ENCODE measurements at places on chromosomes 7 and 10.

GRCh38 chr7:39709768-39710311 is 86.5 kb downstream of the RALA start:
- DNase-seq, result no peak

GRCh38 chr10:86258499-86258898 is 108.1 kb downstream of the GRID1 start:
- DNase-seq, result no peak

DNA sequence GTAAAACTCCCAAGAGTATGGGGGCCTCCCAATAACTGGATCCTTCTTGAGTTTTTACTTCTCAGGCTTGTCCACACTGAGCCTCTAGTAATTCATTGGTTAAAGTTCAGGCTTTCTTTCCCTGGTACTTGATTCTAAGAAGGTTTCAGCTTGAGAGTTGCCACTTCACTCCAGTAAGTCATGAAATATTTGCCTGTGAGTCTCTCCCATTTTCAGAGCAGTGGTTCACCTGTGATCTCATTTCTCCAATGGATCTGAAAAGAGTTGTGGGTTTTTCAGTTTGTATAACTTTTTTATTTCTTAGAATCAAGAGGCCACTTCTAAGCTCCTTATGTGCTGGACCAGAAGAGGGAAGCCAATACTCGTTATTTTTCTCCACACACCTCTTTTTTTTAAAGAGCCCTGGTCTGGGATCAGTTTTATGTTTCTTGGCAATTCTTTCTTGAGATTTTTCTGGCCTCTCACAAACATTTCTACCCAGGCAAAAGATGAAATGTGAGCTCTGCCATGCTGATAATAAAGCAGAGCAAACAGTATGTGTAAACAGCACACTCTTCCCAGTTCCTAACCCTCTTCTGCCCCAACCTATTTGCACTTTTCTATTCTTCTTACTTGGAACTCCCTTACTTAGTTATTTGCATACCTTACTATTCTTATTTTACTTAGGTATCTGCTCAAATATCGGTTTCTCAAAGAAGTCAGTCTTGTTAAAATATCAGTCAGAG is 983.4 kb downstream of the CCSER2 start:
- DNase-seq, result no peak

GRCh38 chr7:121961089-121961867 is 88.3 kb downstream of the PTPRZ1 start:
- DNase-seq, result no peak

DNA sequence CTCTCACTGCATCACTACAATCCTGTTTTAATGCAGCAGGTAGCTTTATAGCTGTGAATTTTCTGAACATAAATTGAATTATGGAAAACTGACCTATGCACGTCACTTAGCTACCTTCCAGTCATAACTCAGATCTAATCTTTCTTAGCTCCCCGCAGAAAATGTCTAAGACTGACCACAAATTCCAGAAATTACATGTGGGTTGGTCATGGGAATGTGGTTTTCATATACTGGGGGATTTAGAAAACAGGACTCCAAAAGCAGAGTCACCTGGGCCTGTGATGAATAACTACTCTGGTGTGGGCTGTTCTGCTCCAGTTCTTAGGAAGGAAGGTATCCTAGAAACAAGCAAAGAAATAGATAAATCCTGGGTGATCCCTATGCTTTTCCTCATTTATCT is 178.4 kb upstream of the LRRTM3 start:
- no peak for DNase-seq

DNA sequence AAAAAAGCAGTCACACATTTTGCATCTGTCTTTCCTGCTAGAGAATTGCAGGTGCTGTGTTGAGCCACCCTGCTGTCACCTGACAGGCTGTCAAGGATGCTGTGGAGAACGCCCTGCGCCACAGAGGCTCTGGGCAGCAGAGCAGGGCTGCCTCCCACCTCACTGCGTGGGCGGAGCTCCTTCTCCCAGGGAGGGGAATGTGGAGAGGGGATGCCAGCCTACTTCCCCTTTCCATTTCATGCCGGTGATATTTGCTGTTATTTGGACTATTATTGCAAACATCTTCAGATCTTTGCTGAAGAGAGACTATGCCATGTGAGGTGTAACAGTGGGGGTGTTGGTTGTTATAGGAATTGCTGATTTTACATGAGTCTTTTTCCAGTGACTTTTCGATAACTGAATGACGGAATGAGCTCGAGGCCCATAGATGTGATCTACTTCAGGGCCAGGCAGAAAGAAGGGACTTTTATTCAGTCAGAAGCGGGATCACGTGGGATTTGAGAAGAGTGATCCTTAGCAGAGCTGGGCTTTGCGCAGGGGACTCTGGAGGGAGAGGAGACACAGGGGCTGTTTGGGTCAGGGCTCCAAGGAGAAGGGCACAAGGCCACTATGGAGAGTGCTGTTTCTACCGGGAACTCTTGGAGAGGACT is 13.6 kb upstream of the PRKAG2 start:
- DNase-seq, result no peak

DNA sequence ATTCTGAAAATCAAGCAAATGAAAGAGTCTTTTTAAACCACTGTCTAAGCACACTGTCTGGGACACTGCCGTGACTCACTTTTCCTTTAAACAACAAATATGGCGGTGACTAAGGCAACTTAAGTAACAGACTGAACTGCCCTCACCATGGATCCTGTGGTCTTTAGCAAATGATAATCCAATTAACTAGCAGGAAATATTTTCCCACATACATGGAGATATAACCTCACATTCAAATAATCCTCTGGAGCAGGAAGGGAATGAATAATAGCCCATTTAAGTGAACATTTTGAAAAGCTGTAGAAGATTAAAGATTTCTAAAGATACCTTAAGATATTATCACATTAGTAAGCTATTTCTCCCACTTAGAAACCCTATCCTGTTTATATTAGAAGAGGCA is 40.3 kb upstream of the LRRC17 start:
- DNase-seq, result no peak

- no peak for DNase-seq
Measured at GRCh38 chr10:93630625-93631557, 18.6 kb downstream of the PDE6C start.

- no peak for DNase-seq
Measured at GRCh38 chr7:80088705-80089104, 45.9 kb upstream of the GNAI1 start.

- no peak for DNase-seq
Measured at GRCh38 chr7:45593877-45594276, 19.7 kb downstream of the ADCY1 start.

GRCh38 chr7:157694376-157694665 is 357.5 kb downstream of the DNAJB6 start:
- DNase-seq, result no peak

- no peak for DNase-seq
Measured at GRCh38 chr10:4888236-4888635, 62.2 kb downstream of the AKR1E2 start.

DNA sequence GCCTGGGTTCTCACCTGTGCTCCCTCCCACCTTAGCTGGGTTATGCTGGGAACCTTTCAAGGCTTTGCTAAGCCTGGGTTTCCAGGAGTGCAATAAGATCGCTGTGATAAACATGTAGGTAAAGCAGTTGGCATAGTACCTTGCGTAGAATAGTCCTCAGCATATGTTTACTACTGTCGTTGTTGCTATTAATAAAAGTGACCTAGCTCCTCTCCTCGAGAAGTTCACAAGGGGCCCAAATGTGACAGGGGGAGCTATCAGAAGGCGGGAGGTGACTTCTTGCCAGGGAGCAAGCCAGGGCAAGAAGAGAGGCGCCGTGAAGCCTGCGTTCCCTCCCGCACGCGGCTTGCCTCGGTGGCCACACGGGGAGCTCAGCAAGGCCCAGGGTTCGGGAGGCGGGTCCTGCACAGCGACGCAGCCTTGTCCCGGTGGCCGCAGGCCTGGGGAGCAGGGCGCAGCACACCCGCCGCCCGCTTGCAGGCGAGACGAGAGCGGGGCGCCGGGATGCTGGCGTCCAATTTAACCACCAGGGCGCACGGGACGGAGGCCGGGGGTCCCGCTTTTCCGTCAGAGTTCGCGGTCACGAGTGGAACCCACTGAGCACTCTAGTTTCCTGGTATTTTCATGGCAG is 106.2 kb downstream of the SNX10 start:
- DNase-seq, result no peak

DNA sequence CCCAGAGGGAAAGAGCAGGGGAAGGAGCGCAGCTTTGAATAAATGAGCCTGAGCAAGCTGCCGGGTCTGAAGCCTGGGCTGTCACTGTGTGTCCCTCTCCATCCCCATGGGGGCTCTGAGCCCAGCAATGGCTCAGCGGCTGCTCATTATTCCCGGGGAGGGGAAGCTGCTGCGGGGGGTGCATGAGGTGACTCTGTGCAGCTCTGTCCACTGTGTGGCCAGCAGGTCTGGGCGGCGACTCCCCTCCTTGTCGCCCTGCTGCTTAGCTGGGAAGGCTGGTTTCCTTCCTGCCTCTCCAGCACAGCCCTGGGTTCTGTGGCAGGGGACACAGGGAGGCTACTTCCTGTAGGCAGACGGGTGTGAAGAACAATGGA is 234.2 kb downstream of the PRPF18 start:
- DNase-seq, result no peak

- no peak for DNase-seq
Measured at GRCh38 chr7:84677117-84677732, 482.6 kb upstream of the SEMA3A start.

- no peak for DNase-seq
Measured at GRCh38 chr7:2301511-2301863, 12.8 kb downstream of the SNX8 start.

DNA sequence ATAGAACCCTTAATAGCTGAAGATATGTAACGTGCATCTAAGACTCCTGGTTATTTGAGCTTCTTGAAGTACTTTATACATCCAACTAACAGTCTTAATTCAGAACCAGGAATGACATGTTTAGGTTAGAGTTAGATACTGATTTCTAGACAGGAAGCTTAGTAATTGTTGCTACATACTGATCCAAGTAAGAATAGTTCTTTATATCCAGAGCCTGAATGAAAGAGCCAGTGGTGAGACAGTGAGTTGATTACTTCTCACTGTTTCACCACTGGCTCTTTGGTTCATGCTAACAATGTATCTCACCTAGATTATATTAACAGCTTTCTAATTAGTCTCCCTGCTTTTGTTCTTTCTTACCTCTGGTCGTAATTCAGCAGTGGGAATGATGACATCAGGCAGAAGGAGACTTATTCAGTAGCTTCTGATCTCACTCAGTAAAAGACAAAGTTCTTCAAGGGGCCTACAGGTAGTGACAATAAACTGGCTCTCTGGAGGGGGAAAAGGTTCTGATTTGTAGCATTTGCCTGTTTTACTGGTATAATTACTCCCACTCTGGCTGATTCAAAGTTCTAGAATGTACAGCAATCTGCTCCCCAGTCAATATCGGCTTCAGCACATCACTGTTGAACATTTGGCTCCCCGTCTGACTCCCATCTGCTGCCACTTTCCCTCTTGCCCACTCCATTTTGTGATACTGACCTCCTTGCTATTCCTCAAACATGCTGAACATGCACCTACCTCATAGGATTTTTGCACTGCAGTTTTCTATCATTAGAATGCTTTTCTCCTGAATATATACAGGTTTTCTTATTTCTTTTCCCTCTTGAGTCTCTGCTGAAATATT is 29.1 kb downstream of the MCU start:
- DNase-seq, result no peak

DNA sequence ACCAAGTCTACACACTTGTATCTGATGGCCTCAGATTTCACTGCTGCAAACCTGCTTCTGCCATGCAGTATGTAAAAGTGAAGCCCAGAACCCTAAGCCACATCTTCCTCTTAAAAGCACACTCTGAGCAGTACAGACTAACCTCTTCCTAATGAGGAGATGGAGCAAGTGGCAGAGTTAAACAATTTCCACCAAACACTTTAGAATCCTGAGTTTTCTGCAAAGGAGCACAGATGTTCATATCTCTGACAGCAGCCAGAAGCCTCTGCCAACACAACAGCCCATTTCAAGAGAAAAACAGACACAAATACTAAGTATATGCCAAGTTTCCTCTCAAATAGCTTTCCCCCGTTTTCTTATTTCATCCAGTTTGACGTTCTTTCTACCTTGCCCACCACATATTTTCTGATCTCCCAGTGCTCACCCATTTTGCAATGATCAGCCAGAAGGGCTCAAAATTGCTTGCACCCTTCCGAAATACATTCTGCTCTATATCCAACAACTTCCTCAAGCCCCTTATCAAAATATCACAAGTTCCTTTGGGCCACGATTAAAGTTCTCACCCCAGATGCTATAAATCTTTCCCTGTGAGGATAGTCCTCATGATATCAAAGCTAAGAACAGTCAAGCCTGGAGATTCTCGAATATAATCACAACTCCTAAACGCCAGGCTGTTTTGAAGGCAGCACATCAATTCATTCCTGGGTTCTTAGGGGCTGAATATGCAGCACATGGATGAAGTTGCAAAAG is 27.5 kb downstream of the ELMO1 start:
- no peak for DNase-seq

- no peak for DNase-seq
Measured at GRCh38 chr10:23448802-23449570, 10.1 kb downstream of the OTUD1 start.

DNA sequence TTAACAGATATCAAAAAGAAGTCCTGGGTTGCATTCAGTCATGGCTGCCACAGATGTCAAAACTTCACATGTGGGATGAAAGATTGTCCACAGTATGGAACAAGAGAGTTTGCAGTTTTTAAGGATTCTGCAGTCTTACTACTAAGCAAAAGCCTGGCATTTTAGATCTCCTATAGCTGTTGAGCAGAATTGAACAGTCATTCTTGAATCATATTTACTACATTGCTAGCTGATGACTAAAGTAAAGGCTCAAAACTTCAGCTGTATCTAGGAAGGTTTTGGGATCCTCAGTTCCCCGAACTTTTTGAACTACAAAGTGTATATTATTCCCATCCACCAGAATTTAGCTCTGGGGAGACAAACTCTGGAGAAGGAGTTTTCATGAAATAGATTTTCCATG is 31.0 kb downstream of the BET1 start:
- no peak for DNase-seq

DNA sequence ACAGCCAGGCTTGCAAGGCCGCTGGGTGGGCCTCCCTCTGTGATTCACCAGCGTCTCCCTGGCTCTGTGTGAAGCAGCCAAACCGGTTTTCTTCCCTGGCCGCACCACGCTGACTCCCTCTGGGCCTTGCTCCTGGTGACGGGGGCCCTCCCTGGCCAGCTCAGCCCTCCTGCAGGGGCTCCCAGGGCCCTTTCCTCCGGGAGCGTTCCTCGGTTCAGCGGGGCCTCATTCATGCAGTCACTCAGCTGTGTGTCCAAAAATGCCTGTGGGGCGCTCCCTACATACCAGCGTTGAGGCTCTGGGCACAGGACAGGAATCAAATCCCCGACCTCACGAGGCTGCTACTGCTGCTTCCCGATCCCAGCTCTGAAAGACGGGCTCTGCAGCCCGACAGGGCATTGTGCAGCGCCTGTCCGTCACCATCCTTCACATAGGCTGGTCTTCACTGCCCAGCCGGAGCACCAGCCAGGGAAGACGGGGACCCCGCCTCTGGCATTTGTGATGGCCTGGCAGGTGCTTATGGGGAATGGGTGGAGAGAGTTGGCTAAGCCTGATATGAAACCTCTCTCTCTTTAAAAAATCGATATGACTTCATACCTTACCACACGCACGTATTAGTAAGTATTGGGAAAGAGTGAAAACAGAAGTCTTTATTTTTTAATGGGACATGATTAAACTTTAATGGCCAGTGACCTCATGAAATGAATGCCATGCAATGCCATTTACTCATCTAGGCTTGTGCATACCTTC is 110.0 kb upstream of the SHH start:
- DNase-seq, result no peak
